Transverse colon (tissue), 4 donors: ENCODE measurements at places on chromosomes 4 and X.

DNA sequence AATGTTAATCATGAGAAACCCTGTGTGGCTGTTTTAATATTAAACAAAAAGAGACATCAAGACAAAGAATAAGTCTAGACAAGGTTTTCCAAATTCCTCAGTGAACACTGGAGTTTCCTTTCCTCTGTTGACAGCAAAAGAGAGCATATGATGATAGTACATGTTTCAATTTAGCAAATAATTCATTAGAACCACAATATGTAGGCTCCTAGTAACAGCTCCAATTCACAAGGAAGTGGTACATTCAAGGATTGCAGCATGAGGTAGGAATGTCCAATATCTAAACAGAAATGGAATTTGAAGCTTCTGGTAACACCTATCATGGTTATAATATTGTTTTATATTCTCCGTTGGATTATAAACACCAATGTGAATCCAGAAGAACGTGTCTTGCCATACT is 203.8 kb upstream of the TECRL start:
- DNase-seq = no peak

GRCh38 chrX:47366041-47366722 is 4.2 kb upstream of the ZNF157 start:
- peak; percentile 50 for DNase-seq

DNA sequence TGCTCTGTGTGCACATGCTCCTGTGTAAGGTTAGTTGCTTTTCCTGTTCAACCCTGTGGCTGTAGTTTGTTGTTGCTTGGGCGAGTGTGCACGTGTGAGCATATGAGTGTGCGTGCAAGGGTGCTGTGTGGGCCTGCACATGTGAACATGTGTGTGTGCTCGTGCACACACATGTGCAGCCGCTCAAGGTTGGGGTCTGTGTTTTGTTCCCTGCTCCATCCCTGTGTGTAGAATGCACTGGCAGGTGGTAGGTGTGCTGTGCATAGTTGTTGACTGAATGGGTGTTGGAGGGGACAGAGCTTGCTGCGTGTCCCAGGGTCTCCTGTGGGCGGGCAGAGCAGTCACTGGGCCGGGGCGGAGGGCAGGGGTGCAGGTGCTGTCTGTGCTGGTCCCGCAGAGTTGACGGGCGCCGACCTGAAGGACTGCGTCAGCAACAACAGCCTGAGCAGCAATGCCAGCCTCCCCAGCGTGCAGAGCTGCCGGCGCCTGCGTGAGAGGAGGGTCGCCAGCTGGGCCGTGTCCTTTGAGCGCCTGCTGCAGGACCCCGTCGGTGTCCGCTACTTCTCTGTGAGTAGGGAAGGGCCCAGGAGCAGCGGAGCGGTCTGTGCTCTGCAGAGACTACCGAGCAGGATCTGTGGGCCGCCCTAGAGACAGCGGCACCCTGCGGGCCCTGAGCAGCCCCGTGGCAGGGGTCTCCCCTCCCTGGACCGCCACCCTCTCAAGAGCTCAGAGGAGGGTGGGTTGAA is 27.9 kb upstream of the HGFAC start:
- DNase-seq = no peak

DNA sequence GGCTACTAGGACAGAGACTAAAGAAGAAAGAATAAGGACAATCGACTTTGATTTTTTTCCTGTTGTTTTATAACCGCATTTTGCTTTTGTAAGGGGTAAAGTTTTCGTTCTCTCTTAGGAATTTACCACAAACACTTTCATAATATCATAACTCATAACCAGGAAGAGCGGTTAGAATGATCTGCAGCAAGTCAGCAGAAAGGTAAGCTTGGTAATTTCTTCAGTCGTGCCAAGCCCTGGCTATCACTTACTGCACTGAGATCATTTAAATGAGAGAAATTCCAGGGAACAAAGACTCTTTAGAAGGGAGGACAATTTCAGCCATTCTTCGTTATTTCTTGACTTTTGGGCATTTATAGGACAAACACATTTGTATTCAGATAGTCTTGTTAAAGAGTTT is 258.1 kb downstream of the UNC5C start:
- no peak for DNase-seq

DNA sequence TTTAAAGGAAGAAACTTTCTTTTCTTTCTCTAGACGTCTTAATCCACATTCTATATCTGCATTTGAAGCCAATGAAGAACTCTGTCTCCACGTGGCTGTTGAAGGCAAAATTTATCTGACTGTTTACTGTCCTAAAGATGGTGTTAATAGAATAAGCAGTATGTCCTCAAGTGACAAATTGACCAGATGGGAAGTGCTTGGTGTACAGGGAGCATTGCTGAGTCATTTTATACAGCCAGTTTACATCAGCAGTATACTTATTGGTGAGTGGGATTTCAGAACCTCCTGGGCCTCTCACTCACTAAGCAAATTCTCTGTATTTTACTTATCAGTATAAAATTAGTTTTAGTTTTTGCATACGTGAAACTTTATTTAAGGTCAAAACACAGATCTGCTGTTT is 33.7 kb downstream of the ADAD1 start:
- DNase-seq = no peak

- no peak for DNase-seq
Observed at GRCh38 chr4:67624939-67625338, 66.4 kb downstream of the STAP1 start.

- no peak for DNase-seq
Observed at GRCh38 chr4:25799522-25799921, 63.3 kb downstream of the SEL1L3 start.

DNA sequence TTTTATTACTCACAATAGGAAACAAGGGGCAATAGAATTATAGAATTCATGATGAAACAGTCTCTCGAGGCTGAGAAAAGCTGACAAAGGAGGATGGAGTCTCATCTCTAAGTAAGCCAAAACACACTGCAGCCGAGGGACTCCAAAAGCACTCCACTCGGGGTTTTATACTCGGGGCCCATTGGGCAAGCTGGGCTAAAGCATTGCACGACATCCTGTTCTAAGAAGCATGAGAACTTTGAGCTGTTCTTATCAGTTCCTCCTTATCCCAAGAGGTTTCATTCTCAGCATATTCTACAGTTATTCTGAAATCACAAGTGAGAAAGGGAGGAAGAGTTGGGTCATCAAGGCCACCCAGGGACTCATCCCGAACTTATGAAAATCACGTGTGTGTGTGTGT is 1475.5 kb downstream of the PCDH18 start:
- no peak for DNase-seq

- no peak for DNase-seq
Observed at GRCh38 chrX:148878371-148878770, 378.0 kb downstream of the AFF2 start.

- no peak for DNase-seq
Observed at GRCh38 chr4:11626066-11626465, 197.4 kb upstream of the HS3ST1 start.

- DNase-seq = peak; percentile 51
Observed at GRCh38 chrX:81120936-81121371, 80.8 kb downstream of the HMGN5 start.

DNA sequence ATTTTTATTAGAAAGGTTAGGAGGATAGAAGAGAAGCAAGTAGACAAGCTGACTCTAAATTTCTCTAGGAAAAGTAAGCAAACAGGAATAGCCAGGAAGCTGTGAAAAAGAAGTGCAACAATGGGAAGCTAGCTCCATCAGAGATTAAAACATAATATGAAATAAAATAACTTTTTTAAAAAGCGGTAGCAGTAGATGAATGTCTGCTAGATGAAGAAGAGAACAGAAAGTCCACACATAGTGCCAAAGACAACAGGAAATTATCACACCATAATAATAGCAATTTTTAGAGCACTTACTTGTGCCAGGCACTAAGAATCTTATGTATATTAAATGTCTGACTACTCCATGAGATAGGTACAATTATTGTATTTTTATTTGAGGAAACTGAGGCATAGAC is 53.5 kb downstream of the LRBA start:
- DNase-seq = no peak

GRCh38 chr4:121269001-121269400 is 104.9 kb upstream of the TNIP3 start:
- DNase-seq = no peak

DNA sequence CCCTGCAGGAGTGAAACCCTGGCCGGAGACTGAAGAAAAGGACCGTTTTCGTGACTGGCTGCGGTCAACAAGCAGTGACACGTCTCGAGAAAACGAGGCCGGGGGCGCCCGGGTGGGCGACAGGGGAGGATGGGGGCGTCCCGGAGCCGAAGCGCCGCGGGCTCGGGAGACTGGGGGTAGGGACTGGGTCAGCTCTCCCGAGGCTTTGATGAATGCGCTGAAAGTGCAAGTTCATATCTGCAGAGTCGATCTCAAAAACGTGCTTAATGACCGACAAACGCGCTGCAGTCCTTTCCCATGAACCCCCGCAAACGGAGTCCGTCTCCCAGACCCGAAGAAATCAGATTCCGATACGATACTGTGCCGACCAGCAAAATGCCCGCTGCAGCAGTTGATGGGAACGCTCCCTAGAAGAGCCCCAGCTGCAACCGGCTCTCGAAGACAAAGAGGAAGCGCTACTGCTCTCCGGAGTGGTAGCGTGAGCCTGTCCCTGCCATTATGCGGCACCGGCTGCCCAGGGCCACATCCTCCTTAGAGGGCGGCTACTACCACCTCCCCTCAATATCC is 806 bp upstream of the CD99L2 start:
- DNase-seq = peak; percentile 58

DNA sequence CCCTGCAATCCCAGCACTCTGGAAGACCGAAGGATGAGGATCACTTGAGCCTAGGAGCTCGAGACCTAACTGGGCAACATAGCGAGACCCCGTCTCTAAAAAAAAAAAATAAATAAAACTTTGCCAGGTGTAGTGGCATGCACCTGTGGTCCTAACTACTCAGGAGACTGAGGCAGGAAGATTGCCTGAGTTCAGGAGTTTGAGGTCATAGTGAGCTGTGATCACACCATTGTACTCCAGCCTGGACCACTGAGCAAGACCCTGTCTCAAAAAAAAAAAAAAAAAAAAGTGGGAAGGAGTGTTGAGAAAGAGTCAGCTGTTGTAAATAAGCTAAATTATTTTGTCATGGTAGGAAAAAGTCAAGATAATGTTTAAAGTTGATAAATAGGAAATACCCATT is 27.5 kb upstream of the IQSEC2 start:
- DNase-seq = no peak

DNA sequence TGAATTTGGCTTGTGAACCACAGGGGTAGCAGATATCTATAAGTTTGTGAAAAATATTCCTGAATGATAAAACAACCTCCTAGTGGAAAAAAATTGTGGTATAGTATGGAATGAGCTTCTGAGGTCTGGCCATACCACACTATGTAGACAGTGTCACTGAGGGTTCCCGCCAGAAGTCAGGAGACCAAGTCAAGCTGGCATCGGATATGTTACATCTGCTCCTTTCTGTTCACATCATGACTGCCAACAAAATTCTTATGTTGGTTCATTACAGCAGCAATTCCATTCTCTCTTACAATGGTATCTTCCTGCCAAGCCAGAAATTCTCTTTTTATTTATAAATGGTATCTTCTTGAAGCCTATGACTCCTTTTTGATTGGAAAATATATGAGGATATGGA is 273.0 kb downstream of the PPP3CA start:
- no peak for DNase-seq

- DNase-seq = peak; percentile 44
Observed at GRCh38 chr4:47837094-47837907, 566 bp downstream of the CORIN start.

DNA sequence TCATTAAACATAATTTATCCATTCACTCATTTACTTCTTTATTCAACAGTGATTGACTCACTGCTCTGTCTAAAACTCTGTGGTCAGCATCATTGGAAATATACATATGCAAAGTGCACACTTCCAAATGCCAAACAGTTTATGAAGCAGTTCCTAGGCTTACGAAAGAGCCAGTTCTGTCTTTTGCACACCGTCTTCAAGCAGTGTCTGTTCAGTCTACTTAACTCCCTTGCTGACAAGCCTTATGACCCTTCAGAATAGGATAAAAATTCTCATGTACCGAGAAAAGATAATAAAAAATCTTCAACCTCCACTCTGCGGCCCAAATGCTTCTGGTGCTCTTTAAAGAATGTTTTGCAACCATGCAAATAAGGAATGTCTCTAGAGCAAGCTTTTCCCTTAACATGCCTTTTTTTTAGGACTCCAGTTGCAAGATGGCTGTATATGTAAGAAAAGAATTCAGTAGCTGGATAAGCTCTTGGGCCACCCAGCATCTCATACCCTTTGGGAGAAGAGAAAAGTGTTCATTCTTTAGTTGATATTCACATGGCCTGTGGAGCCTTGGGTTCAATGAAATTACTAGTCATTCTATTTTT is 1037.0 kb upstream of the SLIT2 start:
- DNase-seq = no peak

DNA sequence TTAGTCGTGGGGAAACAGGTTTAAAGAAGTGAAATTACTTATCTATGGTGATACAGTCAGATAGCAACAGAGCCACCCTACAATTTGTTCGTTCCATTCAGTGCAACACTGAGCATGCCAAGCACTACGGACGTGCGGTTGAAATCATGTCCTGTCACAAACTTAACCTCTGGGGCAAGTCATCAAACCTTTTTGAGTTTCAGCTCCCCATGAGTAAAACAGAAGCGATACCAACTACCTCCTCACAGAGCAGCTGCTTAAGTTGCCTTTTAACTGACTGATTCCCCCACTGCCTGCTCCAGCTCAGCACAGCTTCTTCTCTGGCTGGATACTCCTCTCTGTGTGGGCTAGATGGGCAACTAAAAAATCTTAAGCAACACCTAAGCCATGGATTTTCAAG is 36.0 kb downstream of the LHFPL1 start:
- no peak for DNase-seq

- DNase-seq = no peak
Observed at GRCh38 chr4:144316869-144317268, 176.4 kb upstream of the GYPA start.

DNA sequence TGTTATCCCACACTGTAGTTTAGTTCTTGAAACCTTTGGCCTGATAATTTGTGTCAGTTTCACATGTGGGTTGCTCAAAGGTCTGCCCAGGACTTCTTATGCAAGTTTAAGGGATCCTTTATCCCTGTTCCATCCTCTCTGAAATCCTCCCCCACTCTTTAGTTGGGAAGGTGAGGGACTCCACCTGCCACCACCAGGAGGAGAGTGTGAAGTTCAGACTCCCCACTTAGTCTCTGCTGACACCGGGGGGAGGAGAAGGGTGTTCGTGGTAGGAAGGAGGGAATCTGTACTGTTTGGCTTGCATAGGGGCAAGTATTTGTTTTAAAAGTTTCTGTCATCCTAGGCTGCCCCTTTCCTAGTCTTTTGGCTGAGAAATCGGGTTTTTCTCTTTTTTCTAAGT is 211.8 kb downstream of the PPP4R3C start:
- no peak for DNase-seq

- DNase-seq = no peak
Observed at GRCh38 chr4:40547789-40548132, 81.9 kb downstream of the RBM47 start.

DNA sequence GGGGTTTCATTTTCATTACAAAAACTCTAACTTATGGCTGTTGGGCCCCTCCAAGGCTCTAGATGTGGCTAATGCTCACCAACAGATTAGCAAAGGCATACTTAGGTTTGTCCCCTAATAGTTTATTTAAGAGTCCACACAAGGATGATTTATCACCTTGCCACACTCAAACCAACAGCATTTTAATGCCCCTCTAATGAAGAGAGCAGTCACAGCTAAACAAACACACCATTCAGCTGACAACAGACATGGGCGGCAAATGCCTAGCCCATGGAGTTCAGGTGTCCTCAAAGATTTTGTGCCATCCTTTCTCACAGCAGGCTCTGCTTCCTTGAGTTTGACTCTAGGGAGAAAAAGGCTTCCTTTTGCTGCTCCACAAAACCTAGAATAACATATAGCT is 61.8 kb upstream of the CITED1 start:
- no peak for DNase-seq
